ENCODE measurements at places on chromosomes 16 and 17.

GRCh38 chr16:381012-381788 is 578 bp downstream of the PGAP6 start:
- DNase-seq = no peak

DNA sequence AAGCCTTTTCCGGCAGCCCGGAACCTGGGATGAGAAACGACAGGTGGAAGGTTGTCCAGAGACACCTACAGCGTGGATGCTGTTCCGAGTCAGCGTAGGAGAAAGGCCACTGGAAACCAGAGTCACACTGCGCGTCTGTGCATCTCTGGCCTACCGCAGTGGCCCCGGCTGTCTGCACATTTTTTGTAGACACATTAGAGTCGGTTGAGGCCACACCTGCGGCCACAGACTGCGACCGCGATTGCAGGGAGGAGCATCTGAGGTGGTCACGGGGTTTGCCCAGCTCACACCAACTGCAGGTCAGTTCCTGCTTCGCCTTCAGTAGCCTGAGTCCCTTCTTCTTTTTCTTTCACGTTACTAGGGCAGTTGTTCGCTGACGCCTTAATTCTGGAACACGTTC is 52.4 kb downstream of the WDR45B start:
- no peak for DNase-seq

DNA sequence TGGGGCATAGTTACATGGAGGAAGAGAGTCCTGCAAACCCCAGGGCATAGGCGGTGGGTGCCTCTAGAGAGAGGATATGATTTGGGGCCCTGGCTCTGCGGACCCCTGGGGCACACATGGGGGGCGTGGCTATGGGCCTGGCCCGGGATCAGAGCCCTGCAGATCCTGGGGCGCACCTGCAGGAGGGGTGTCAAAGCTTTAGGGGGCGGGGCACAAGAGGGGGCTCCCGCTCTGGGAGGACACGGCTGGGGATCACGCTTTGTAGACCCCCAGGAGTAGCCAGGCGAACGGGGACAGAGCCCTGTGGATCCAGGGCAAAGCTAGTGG is 497 bp downstream of the BCL7C start:
- peak; percentile 12 for DNase-seq

DNA sequence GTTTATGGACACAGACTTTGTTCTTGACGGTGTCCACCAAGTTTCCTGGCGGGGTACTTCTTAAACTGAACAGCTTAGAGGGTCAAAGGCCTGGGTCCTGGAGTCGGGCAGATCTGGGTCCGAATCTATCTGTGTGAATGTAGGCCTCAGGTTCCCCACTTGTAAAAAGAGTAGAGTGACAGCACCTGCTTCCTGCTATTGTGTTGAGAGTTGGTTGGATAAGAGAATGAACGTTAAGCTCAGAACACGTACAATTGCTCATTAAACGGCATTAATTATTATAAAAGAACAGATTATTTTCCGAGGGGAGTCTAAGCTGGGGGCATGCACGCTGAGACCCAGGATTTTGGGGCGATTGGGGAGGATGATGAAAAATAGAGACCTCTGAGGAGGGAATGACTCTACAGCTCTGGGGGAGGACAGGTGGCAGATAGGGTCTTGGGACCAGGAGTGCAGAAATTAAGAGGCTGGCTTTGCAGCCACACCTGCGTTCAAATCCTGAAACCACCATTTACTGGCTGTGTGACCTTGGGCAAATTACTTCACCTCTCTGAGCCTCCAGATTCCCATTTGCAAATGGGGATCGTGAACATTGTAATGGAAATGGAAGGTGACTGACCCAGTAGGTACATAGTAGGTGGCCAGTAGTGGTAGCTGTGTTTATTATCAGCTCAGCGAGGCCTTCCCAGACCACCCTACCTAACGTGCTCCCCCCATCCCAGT is 862 bp downstream of the CLEC16A start:
- no peak for DNase-seq

DNA sequence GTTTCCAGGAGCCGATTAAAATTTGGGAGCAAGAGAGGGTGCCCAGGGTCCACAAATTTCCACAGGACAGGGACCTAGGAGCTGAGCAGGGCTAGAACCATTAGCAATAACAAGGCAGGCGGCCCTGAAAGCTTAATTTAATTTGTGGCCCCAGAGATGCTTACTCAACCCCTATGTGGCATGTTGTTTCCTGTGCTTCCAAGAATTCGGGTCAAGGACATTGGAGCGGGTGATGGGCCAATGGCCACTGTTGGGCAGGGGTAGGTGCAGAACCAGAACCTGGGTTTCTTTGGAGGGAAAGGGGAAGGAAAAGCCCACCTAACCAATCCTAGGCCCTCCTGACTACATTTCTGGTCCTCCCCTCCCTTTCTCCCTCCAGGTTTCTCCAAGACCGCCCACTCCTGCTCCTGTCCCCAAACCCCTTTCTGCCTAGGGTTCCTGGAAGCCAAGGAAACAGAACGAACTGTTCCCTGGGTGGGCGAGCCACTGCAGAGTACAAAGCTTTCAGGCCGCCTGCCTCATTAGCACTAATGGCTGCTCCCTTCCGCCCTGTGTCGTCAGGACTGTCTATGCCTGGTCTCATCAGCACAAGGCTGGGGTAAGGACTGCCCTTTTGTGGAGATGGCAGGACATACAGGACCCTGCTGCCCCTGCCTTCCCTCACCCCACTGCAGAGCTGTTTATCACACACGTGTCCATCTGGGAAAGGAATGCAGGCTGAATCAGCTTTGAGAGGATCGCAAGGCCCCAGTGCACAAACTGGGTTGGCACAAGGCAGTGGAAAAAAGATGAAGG is 581 bp upstream of the AGRP start:
- no peak for DNase-seq

DNA sequence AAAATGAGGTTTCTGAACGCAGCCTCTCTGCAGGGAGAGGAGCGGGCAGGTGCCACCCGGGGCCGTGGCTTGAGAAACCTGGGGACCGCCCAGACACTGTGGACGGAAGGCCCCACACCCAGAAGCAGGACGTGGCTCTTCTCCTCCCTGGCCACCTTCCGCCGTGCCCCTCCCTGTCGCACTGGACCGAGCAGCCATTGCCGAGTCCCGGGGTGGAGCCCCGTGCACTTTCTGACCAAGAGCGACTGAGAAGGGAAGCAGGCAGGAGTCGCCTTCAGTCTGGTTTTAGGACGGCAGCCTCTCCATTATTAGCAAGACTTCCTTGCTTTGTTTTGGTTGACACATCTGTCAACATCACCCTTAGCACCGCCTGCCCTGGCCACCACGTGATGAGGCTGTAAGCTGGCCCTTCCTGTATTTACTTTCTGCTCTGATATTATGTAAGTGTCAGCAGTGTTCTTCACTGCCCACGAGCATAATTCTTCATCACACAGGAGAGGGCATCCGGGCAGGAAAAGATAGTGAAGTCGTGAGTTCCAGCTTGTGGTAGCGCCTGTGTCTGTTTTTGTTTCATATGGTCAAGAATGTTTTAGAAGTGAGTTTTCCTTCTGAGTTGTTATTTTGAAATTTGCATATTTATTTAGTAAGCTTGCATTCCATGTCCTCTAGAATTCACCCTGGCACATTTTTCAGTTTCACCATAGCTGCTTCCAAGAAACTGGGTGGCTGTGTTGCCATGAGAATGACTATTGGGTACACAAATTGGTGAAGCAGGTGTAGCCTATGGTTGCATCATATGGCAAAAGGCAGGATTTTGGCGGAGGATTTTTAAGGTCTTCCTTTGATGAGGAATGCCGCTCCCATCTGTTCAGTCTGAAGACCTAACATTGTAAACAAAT is 1.0 kb downstream of the HERPUD1 start:
- peak; percentile 77 for DNase-seq

- no peak for DNase-seq
These were observed 50.2 kb downstream of the COX10 start for GRCh38 chr17:14119546-14119945.

- no peak for DNase-seq
These were observed 234.7 kb upstream of the GSE1 start for GRCh38 chr16:85378145-85379040.

- DNase-seq = no peak
These were observed 98.3 kb downstream of the CHD9 start for GRCh38 chr16:53153130-53153529.

DNA sequence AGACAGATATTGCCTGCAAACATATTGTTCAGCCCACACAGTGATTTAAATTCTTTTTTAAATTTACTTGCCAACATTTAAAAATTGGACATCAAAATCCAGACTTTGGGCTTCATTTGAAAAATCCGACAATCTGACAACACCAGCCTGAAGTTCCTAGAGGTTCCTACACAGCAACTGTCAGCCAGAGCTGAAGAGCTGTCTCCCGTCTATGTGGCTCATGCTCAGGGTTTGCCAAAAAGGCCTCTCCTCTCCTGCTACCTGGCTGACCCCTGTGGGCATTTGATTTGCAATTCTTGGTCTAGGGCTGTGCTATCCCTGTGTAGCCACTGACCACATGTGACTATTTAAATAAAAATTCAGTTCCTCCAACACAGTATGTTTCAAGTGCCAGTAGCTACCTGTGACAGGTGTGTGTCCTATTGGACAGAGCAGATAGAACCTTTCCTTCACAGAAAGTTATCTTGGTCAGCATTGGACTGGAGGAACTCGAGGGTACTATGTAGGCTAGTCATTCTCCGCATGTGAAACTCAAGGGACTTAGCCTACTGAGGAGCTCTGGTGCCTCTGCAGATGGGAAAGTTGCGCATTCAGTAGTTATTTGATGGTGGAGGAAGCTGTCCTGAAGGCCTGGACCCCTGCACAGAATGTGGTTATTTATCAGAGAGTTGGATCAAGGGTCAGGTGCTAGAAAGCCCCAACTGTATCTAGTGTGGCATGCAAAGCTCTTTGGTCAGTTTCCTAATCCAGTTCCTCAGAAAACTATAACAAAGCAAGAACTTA is 2.7 kb downstream of the LYRM1 start:
- DNase-seq = peak; percentile 61

DNA sequence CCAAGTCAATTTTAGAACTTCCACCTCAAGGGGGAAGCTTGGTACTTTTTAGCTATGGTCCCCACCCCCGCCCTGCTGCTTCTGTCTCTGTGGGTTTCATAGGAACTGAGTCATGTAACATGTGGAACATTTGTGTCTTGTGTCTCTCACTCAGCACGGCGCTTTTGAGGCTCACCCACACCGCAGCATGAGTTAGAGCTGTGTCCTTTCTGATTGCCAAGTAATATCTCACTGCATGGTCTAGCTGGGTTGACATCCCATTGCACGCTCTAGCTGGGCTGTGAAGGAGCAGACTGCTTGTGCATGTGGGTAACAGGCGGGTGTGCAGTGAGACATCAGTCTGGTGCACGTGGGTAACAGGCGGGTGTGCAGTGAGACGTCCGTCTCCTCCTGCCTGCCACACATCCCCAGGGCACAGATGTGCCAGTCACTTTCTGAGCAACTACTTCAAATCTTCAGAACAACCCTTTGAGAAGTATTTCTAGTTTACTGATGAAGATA is 26.4 kb upstream of the SLC7A5 start:
- DNase-seq = peak; percentile 45

DNA sequence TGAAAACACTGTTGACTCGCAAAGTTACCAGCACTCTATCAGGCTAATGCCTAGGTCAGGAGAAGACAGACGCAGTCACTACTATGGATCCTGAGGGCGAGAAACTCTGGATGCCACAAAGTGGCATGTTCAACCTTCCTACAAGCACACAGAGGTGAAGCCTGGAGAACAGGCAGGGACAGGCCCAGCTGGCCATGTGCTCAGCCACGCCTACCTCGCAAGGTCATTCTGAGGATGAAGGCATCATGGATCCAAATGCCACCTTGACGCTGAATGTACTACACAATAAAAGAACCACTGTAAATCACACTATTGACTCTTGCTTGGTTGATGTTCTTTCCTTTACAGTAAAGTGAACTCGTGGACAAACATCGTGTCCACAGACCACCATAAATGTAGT is 85.8 kb downstream of the ANKRD11 start:
- DNase-seq = no peak

- DNase-seq = no peak
These were observed 48.4 kb downstream of the COTL1 start for GRCh38 chr16:84569382-84569987.

DNA sequence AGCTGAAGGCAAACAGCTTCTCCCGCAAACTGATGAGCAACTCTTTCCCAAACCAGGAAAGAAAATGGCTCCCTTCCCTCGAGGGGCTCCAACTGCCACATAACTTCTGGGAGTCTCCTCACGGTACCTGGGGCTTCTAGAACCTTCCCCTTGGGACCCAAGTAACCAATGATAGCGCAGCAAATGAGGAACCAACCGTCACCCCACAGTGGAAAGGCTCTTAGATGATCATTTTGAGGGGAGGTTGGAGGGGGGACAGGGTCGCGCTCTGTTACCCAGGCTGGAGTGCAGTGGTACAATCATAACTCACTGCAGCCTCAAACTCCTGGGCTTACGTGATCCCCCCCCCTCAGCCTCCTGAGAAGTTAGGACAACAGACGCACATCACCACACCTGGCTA is at the start of gene DNAH17:
Gene DNAH17 (minus strand): TSS at position 101 of the 400 bp plus-strand sequence. CDS start 2,339 bp downstream, outside the sequence.
- DNase-seq = no peak

- peak; percentile 22 for DNase-seq
These were observed 15.7 kb upstream of the BAHCC1 start for GRCh38 chr17:81379523-81379942.

- no peak for DNase-seq
These were observed 275.2 kb downstream of the MAF start for GRCh38 chr16:79325226-79325945.

DNA sequence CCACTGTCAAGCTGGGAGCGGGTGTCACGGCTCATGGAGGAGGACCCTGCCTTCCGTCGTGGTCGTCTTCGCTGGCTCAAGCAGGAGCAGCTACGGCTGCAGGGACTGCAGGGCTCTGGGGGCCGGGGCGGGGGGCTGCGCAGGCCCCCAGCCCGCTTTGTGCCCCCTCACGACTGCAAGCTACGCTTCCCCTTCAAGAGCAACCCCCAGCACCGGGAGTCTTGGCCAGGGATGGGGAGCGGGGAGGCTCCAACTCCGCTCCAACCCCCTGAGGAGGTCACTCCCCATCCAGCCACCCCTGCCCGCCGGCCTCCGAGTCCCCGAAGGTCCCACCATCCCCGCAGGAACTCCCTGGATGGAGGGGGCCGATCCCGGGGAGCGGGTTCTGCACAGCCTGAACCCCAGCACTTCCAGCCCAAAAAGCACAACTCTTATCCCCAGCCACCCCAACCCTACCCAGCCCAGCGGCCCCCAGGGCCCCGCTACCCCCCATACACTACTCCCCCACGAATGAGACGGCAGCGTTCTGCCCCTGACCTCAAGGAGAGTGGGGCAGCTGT is 11.6 kb downstream of the SLC52A1 start:
- no peak for DNase-seq

- no peak for DNase-seq
These were observed 41.9 kb upstream of the CHMP6 start for GRCh38 chr17:80949451-80950421.

DNA sequence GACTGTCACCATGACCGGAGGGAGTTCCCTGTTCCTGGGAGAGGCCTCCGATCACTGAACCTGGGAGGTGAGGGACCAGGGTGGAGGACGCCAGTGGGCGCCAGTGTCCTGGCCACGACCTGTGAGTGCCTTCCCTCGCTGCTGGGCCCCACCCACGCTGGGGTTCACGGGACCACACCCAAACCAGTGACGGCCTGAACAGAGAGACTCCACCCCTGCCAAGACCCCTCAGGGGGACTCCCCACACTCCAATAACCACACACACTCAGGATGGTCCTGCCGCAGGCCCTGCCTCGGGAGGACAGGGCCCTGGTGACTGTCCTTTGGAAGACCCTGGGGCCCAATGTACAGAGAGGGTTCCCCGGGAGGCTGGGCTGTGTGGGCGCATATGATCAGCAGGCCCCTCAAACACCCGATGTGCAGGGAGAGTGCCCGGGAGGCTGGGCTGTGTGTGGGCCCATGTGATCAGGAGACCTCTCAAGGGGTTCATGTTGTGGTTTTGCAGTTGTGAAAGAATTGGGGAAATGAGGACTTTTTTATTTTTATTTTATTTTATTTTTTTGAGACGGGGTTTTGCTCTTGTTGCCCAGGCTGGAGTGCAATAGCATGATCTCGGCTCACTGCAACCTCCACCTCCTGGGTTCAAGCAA is 26.6 kb downstream of the TPSD1 start:
- no peak for DNase-seq
